ENCODE measurements at places on chromosomes 5 and 9. TPM values are rescaled to one million over a fixed set of nuclear protein-coding genes. Genes with fewer than 3 reads are reported as not detected.

The TMEM174 gene
- not detected for total RNA-seq

The RBM22 gene
- total RNA-seq = 29.1 TPM

The OBP2B gene
- total RNA-seq = not detected

The CDO1 gene
- 19.0 TPM for total RNA-seq

The HMMR gene
- 40.6 TPM for total RNA-seq

The GRIN3A gene
- not detected for total RNA-seq

The SLC34A3 gene
- total RNA-seq = not detected

The PFN3 gene
- not detected for total RNA-seq

The SEMA5A gene
- total RNA-seq = 6.4 TPM

The EQTN gene
- not detected for total RNA-seq

The PLEKHG4B gene
- total RNA-seq = 2.2 TPM

The STK32A gene
- total RNA-seq = under 0.01 TPM

Data from bronchus fibroblast of lung (primary cell).